Epithelial cell of proximal tubule (primary cell): ENCODE measurements at places on chromosomes 6 and 20. TPM values are rescaled to one million over a fixed set of nuclear protein-coding genes. Genes with fewer than 3 reads are reported as not detected.

- no peak for DNase-seq
These were observed 37.4 kb downstream of the IL22RA2 start for GRCh38 chr6:137136065-137136464.

GRCh38 chr6:126300735-126301134 is 39.2 kb upstream of the CENPW start:
- no peak for DNase-seq

DNA sequence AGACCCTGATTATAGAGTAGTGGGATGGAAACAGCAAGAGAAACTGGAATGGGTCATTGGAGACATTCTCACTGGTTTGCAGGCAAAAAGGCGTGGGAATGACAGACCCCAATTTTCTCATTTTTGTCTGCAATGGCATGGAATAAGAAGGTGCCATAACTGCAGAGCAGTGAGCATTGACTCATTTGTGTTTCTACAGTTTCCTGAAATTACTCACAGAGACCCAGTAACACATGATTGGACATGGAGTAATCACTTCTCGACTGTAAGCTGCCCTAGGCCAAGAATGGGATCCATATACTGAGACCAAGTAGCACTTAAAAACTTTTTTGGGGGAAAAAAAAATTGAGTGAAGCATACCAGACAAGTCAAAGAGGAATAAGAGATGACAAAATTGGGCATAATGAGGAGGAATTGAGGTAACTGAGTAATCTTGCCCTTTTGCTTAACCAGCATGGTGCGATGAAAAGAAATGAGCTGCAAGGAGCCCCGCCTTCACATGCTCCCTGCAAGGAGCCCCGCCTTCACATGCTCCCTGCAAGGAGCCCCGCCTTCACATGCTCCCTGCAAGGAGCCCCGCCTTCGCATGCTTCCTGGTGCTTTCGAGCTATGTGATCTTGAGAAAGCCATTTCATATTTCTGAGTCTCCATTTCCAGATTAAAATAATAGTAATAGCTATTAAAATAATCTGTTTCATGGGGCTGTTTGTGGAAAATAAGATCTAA is 44.1 kb downstream of the NHSL1 start:
- DNase-seq = peak; percentile 58

DNA sequence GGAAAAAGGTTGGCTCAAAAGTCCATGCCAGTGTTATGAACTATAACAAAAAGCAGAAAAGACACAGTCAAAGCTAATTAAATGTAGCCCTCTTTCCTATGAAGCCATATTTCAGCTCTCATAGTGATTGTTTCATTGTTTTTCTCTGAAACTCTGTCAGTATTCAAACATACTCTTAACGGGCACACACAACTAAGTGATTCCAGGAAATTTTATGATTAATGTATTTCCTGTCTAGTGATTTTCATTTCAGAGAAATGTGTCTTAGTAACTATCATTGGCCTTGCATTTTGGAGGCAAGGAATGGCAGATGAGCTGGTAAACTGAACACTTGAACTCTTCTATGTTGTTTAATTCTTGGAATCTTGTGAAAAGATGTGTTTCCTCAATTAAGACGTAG is 68.0 kb downstream of the CLVS2 start:
- no peak for DNase-seq

- DNase-seq = no peak
These were observed 27.0 kb upstream of the FRMD1 start for GRCh38 chr6:168105813-168106632.

- DNase-seq = no peak
These were observed 84.1 kb upstream of the SIRPA start for GRCh38 chr20:1810926-1811620.

GRCh38 chr6:167113935-167114910 is 8.7 kb upstream of the CCR6 start:
- no peak for DNase-seq

DNA sequence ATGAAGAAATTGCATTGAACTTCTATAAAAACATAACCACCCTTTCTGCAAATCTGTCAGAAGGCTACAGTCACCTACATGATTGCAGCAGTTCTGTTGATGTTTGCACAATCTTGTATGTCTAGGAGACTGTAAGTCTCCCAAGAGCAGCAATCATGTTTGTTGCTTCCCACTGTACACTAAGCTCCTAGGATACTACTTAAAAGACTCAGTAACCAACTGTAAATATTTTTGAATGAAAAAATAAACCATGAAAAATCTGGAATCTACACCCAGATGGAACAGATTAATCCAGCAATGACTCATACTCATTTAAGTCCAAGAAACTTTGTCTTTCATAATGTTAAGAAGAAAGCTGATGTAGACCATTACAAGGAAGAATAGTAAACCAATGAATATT is 168.5 kb upstream of the ATXN1 start:
- DNase-seq = no peak

ENPP5 gene
- 1.5 and 2.5 TPM in 2 replicates for total RNA-seq

ANKRD66 gene
- total RNA-seq = not detected in 2 replicates

CRIP3 gene
- not detected in 2 replicates for total RNA-seq
